ENCODE measurements at places on chromosomes 6 and 20. TPM values are rescaled to one million over a fixed set of nuclear protein-coding genes. Genes with fewer than 3 reads are reported as not detected.
A peak's percentile ranks its signal among the peaks of the same experiment; 100 is the strongest.

PRPF6 gene
- total RNA-seq: 106 TPM

MCUR1 gene
- total RNA-seq: 26.9 TPM

NOX3 gene
- total RNA-seq: not detected

DNA sequence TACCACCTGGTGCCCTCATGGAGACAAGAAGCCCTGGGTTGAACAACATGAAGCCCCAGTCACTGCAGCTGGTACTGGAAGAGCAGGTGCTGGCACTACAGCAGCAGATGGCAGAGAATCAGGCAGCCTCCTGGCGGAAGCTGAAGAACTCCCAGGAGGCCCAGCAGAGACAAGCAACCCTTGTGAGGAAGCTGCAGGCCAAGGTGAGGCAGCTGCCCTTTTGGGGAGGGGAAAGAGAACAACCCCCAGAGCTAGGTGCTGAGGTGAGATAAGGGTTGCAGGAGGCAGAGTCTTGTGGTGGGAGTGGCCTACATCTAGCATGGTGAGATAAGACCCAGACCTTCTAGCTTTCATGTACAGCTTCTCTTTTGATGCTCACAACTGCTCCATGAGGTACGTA is 7.0 kb downstream of the CEP250 start:
- no peak for DNase-seq

DNA sequence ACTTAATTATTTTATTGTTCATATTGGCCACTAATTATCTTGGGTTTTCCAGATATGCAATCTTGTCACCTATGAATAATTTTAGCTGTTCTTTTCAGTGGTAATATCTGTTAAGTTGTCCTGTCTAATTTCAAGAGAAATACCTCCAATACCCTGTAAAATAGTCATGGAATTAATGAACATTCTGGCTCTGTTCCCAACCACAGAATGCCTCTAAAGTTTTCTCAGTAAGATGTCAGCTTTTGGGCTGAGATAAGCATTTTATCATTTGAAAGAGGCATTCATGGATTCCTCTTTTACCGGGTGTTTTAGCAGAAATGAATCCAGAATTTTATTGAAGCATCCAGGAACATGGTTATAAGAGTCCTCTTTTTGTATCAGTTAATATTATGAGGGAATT is 109.3 kb downstream of the WDR27 start:
- DNase-seq: peak; percentile 87

GRCh38 chr6:137782166-137783039 is 84.7 kb upstream of the TNFAIP3 start:
- DNase-seq: no peak

DNA sequence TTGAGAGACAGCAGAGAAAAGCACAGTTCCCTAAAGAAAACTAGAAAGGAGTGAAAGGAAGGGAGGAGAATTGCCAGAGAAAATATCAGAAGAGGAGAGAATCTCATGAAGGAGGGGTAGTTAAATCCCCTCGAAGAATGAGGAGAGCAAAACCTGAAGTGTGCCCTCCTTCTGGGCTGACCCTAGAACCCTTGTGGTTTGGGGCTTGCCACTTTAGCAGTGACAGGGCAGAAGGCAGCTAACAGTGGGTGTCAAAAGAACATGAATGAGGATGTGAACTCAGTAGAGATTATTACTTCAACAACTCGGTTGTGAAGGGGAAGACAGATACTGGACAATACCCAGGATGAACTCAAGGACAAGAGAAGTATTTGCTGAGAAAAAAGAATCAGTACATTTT is 73.6 kb downstream of the RALGAPA2 start:
- no peak for DNase-seq

- DNase-seq: no peak
Observed at GRCh38 chr20:2163312-2163711, 61.7 kb downstream of the STK35 start.

DNA sequence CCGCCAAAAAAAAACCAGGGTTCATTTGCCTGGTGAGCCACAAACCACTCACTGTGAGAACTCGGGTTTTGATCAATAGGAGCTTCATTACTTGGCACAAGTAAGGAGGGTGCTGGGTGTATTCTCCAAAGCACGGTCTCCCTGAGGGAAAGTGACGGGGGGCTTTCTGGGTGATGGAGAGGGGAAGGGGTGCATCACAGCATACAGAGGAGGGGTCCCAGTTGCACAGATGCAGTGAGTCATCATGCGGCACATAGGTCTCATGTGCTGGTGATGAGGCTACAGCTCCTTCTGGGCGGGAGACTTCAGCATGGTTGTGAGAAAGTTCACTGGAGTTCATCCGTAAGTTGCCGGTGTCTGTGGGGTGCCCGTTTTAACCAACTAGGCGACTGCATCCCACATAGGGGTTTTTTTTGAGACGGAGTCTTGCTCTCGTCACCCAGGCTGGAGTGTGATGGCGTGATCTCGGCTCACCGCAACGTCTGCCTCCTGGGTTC is 36.2 kb downstream of the SUN5 start:
- DNase-seq: no peak
